ENCODE measurements at places on chromosomes 2 and 18. TPM values are rescaled to one million over a fixed set of nuclear protein-coding genes. Genes with fewer than 3 reads are reported as not detected.
A peak's percentile ranks its signal among the peaks of the same experiment; 100 is the strongest.

DNA sequence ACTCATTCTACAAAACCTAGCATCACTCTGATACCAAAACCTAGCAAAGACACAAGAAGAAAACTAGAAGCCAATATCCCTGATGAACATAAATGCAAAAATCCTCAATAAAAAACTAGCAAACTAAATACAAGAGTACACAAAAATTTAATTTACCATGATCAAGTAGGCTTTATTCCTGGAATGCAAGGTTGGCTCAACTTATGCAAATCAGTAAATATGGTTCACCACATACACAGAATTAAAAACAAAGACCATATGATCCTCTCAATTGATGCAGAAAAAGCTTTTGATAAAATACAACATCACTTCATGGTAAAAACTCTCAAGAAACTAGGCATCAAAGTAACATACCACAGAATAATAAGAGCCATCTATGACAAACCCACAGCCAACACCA lies 188.3 kb downstream of the ETAA1 start:
- DNase-seq = no peak
- no peaks in the 10 kb centered on the region for H3K36me3 ChIP-seq
- H3K27ac ChIP-seq = no peak overlapping the region
- no peaks in the 10 kb centered on the region for H3K27me3 ChIP-seq
- no peak overlapping the region for H3K4me3 ChIP-seq

- no peaks in the 10 kb centered on the region for H3K4me1 ChIP-seq
- H3K4me3 ChIP-seq = no peak overlapping the region
- peaks cover 8% of the 10 kb centered on the region for H3K36me3 ChIP-seq
These were observed 49.3 kb downstream of the UXS1 start for GRCh38 chr2:106144621-106145331.

GRCh38 chr18:79438898-79439627 lies 43.3 kb downstream of the NFATC1 start:
- no peaks in the 10 kb centered on the region for H3K4me1 ChIP-seq
- H3K36me3 ChIP-seq = no peaks in the 10 kb centered on the region
- no peaks in the 10 kb centered on the region for H3K27me3 ChIP-seq
- no peak overlapping the region for H3K27ac ChIP-seq
- no peak for DNase-seq

The MTERF4 gene
- total RNA-seq = 34.6 TPM

GRCh38 chr2:34307636-34308035 lies 708.5 kb upstream of the FAM98A start:
- H3K27ac ChIP-seq = no peak overlapping the region
- H3K4me3 ChIP-seq = no peak overlapping the region
- no peaks in the 10 kb centered on the region for H3K36me3 ChIP-seq
- no peaks in the 10 kb centered on the region for H3K27me3 ChIP-seq

DNA sequence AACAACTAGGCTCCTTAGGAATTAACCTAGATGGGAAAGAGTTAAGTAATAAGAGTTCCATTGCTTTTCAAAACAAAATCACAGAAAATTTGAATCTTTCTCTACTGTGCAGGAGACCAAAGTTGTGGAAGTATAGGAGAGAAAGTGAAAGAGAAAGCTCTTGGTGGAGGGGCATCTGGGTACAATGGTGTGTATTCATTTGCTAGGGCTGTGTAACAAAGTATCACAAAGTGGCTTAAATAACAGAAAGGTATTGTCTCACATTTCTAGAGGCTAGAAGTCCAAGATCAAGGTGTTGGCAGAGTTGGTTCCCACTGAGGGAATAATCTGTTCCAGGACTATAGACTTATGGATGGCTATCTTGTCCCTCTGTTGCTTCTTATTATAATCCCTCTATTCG lies 50.5 kb upstream of the GORASP2 start:
- H3K4me1 ChIP-seq = peaks cover 1% of the 10 kb centered on the region
- no peak for DNase-seq
- no peak overlapping the region for H3K4me3 ChIP-seq
- no peak overlapping the region for H3K27ac ChIP-seq

The ANKRD30BL gene
- not detected for total RNA-seq

DNA sequence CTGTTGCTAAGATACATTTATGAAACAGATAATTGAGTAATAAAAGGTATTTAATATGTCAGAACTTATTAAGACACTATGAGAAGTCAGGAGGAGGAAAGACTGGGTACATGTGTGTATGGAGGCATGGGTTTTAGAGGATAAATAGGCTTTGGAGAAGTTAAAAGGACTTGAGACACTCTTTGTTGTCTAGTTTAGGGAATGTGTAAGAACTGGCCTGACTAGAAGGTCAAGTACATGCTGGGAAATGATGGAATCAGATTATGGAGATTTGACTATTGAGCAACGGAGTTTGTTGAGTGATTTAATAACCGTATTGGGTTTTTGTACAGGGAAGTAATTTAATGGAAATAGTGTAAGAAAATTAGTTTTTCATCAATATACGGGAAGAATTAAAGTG lies 28.2 kb upstream of the SPDYA start:
- peaks cover 99% of the 10 kb centered on the region for H3K36me3 ChIP-seq
- peaks cover 6% of the 10 kb centered on the region for H3K4me1 ChIP-seq
- H3K27ac ChIP-seq = no peak overlapping the region
- no peaks in the 10 kb centered on the region for H3K27me3 ChIP-seq
- H3K4me3 ChIP-seq = no peak overlapping the region

- peaks cover 55% of the 10 kb centered on the region for H3K4me1 ChIP-seq
- H3K4me3 ChIP-seq = peak overlapping the region; percentile 63
- H3K36me3 ChIP-seq = no peaks in the 10 kb centered on the region
- peak overlapping the region; percentile 80 for H3K27ac ChIP-seq
- no peaks in the 10 kb centered on the region for H3K27me3 ChIP-seq
- peak; percentile 66 for DNase-seq
These were observed 1.6 kb downstream of the SNED1 start for GRCh38 chr2:240999873-241000541.

GRCh38 chr2:178674122-178674521 lies 133.1 kb downstream of the TTN start:
- H3K4me3 ChIP-seq = no peak overlapping the region
- H3K27me3 ChIP-seq = no peaks in the 10 kb centered on the region
- no peak overlapping the region for H3K27ac ChIP-seq
- no peak for DNase-seq

All from upper lobe of right lung (tissue), 1 donor.